CD8-positive, alpha-beta T cell (primary cell): ENCODE measurements at places on chromosomes 12 and 14.

DNA sequence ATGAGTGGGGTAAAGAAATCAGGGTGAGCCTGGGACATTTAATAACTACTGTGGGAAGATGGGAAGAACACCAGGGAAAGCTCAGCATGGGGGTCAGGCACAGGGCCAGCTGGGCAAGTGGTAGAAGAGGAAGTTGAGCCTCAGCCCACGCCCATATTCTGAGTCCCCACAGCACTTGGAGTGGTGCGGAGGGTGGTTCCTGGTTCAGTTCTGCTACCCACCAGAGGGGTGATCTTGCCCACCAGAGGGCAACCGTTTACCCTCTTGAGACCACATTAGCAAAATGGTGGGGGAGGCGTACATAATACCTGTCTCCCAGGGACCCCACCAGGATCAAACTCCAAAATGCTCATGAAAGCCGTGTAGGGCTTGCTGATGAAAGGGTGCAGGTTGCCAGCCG, 16.8 kb upstream of the ANKRD33 start:
- DNase-seq = no peak

DNA sequence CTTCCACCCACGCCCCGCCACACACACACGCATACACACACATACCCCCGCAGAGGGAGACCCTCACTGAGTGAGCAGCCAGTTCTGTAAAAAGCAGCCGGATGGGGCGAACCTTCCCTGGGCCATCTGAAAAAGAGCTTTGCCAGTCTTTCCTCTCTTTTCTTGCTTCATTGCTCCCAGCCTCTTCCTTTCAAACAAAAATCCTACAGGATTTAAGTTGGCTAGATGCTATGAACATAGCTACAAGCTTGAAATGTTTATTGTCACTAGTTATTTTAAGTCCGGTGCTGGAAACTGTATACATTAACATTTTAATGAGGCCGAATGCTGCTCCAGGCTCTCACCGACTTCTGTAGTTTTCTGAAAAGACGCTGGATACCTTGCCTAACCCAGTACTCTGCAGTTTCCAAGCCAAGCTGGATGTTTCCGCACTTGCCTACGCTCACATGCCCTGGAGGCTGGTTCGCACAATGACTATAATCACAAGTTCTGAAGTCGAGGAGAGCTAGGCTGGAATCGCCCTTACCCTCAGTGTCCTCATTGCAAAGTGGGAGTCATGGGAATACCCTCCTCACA, 39.2 kb downstream of the LTBP2 start:
- DNase-seq = no peak

GRCh38 chr14:38089123-38089522, 118.6 kb upstream of the SSTR1 start:
- DNase-seq = no peak

DNA sequence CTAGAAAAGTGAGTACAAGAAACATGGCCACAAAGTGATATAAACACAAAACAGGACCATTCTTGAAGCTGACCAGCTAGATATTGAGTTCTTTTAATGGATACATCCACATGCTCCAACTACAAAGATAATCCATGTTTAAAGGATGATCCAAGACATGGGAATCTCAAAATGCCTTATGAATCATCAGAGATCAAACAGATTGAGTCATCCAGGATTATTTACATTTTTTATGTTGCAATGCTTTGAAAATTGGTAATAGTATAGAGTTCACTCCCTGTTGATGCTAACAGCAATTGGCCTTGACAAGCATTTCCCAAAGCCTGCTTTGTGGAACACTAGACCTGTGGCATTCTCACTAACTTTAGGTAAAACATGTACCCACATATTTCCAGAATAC, 293.0 kb upstream of the TBX3 start:
- DNase-seq = no peak

DNA sequence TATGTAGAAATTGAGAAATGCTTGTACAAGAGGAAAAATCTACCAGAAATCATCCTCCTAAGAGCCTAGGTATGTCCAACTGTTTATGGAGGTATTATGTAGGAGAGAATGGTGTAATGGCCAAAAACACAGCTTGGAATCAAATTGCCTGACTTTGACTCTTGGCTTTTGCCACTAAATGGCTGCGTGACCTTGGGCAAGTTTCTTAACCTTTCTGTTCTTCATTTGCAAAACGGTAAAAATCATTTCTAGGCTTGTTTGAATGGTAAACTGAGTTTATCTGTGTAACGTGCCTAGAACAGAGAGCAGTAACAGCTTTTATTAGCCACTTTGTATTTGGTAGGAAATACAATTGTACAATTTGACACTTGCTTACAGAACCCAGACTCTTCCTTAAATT, 4.9 kb upstream of the GRIP1 start:
- no peak for DNase-seq

DNA sequence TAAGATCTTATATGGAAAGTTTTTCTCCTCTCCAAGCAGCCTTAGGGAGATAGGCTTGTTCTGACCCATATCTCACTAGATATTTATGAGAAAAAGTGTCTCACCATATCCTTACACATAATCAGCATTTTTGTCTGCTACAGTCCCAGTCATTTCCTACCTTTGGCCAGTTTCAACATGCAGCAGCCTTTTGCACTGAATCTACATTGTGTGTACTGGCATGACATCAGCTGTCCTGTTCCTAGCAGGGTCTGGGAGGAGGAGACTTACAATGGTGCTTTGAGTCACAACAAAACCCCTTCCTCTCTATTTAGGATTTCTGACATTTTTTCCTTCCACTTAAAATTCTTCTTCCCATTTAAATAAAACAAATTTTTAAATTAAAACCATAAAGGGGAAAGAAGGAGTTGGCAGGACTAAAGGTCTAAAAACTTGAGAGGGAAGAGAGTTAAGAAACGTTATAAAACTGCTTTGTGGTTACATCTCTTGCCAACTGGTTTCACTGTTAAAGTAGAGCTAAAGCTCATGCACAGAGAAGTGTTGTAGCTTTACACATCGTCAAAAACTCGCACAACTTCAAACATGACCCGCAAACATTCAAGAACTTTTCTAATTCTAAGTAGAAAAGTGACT, 53.3 kb upstream of the CERS5 start:
- peak; percentile 47 for DNase-seq
